ENCODE measurements at places on chromosomes 2 and 18.

DNA sequence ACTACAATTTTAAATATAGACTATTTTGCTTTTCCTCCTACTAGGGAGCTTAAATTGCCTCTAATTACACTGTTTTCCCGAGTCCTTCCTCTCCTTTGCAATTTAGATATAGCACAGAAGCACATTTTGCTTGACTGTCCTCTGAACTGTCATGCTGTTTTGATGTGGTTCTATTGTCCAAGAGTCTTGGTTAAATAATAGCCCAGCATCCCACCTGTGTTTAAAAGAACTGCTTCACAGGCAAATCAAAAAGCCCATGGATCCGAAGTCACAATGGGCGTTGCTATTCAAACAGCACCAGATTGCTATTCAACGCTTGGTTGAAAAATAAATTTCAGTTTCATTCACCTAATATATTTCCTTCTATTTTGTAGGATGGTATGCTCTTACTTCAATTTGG is 22.3 kb upstream of the ACTR3 start:
- no peak for DNase-seq

DNA sequence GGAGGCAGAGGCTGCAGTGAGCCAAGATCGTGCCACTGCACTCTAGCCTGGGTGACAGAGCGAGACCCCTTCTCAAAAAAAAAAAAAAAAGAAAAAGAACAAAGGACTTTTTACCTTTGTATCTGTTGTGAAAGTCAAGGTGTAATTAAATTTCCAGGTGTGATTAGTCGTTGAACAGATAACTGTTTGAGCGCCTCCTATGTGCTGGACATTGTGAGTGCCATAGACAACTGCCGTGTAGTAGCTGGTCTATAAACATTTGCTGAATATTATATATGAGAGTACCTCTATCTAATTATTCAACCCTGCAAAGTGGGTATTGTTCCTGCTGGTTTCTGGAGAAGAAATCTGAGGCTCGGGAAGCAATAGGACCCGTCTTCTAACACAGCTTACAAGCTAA is 71.8 kb downstream of the ASAP2 start:
- no peak for DNase-seq

GRCh38 chr2:125041846-125042245 is 1016.8 kb downstream of the CNTNAP5 start:
- DNase-seq, result no peak

DNA sequence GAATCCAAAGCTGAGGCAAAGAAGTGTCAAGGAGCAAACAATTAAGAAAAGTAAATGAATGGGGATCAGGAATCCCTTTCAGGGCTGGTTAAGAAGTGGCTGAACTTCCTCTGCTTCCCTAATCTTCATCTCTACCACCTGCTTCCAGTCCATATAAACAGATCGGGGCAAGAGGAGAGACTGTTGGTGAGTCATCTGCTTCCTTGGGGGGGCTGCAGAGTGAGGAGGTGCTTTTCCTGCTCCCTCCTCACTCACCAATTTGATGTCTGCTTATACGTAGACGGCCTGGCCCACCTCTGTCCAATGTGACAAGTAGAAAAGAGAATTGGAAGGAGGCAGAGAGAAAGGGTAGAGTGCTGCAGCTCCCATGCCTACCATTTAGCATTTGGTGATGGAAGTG is 68.4 kb downstream of the NAB1 start:
- DNase-seq, result no peak

GRCh38 chr2:166957686-166958085 is 69.4 kb downstream of the XIRP2 start:
- DNase-seq, result no peak

- no peak for DNase-seq
Observed at GRCh38 chr18:25678221-25678620, 326.3 kb upstream of the ZNF521 start.
